Activated CD4-positive, alpha-beta T cell treated with anti-CD3 and anti-CD28 coated beads, Interleukin-2, amount 10 ng/mL, durations not matched to agents 7 days and 5 days (primary cell): ENCODE measurements at places on chromosomes 5 and 9. TPM values are rescaled to one million over a fixed set of nuclear protein-coding genes. Genes with fewer than 3 reads are reported as not detected.

EIF4EBP3 gene
- 9.5 TPM for total RNA-seq

NXNL2 gene
- total RNA-seq = not detected

CHSY3 gene
- not detected for total RNA-seq

DNA sequence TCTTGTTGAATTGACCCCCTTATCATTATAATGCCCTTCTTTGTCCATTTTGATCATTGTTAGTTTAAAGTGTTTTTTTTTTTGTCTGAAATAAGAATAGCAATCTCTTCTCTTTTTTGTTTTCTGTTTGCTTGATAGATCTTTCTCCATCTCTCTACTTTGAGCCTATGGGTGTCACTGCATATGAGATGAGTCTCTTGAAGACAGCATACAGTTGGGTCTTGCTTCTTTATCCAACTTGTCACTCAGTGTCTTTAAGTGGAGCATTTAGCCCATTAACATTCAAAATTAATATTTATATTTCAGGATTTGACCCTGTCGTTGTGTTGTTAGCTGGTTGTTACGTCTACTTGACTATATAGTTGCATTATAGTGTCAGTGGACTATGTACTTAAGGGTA is 135.4 kb downstream of the HMHB1 start:
- DNase-seq = no peak

DNA sequence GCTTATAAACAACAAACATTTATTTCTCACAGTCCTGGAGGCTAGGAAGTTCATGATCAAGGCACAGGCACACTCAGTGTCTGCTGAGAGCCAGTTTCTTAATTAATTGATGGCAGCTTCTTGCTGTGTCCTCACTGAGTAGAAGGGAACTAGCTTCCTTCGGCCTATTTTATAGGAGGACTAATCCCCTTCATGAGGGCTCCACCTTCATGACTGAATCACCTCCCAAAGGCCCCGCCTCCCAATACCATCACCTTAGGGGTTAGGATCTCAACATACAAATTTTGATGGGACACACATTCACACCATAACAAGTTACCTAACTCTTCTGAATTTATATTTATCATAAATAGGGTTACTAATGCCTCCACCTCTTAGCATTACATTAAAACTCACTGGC is 129.8 kb downstream of the GNAQ start:
- no peak for DNase-seq

DNA sequence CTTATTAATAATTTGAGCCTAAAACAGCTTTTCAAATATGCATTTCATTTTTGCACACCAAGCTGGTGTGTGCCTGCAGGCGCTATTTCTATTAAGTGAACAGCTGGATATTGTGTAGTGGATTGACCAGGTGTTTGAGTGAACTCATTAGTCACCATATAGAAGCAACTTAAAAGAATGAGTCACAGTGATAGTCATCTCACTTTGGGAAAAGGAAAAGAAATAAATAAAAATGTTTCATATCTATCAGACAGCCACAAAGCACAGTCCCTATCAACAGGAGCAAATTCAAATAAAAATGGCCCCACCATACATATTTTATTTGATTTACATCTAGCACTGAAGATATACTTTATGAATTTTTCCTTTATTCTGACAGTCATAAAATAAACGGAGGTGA is 456.5 kb upstream of the CDH9 start:
- DNase-seq = no peak

DNA sequence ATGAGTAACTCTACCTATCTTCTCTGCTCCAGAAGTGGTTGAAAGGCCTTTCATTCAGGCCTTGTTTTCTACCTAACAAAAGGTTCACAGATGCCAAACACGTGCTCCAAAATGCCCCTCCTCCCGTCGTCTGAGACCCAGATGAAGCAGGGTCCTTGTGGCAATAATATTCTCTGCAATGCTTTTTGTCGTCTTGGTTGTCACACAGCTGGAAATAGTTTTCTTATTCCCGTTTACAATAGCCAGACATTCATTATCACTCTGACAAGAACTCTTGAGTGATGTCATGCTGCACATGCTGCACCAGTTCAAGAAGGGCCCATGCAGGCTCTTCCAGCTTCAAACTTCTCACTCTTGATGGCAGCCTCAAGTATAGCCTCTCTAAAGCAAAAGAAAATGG is 7.8 kb downstream of the LPAR1 start:
- no peak for DNase-seq
